Right kidney (tissue), 9 donors: ENCODE measurements at places on chromosomes 13 and 19.

GRCh38 chr19:51470966-51471365 lies 7.4 kb upstream of the CEACAM18 start:
- DNase-seq = no peak

GRCh38 chr13:79382545-79383275 lies 23.3 kb downstream of the RBM26 start:
- DNase-seq = no peak

DNA sequence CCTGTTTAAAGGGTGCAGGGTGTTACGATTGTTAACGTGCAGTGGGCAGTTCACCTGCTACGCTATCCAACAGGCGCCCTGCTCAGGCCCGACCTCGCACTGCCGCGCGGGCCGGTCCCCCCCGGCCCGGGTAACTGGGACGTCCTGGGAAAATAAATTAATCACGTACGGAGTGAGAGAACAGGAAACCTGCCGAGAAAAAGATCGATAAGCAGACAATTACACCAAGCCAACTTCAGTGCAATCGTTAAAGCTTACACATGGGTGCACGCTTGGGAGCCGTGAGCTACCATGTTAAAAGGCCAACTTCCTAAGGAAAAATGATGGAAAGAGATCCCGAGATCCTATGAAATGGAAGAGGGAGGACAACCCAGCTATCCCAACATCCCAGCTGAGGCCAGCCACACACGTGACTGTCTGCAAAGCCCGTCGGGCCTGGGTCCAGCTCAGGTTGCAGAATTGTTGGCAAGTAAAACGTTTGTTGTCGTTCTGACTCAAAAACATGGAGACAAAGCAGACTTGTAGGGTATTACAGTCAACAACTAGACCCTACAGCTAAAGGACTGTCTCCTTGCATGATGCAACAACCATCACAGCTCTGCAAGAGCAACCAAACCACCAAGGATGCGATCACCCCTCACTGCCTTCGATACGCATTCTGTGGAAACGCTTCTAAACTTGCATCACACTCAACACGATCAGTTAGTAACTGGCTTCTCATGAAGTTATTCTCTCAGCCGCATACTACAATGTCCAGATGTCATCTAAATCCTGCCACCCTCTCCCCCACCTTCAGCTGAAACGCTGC lies 741 bp upstream of the TUBGCP3 start:
- no peak for DNase-seq

GRCh38 chr19:43414554-43414953 lies at the start of gene TEX101:
TEX101 (plus strand) TSS chr19:43414890; CDS start chr19:43415920, 1,030 bp downstream.
- DNase-seq = no peak

GRCh38 chr19:38433268-38433733 lies at the start of gene RYR1:
RYR1 (plus strand) TSS chr19:38433691; CDS start chr19:38433830, 139 bp downstream.
- DNase-seq = no peak

GRCh38 chr13:40999416-40999815 lies 19.7 kb downstream of the ELF1 start:
- no peak for DNase-seq

GRCh38 chr19:29665826-29666577 lies 741 bp downstream of the PLEKHF1 start:
- peak; percentile 51 for DNase-seq

- no peak for DNase-seq
Measured at GRCh38 chr13:107289540-107289939, 721.6 kb upstream of the ARGLU1 start.

DNA sequence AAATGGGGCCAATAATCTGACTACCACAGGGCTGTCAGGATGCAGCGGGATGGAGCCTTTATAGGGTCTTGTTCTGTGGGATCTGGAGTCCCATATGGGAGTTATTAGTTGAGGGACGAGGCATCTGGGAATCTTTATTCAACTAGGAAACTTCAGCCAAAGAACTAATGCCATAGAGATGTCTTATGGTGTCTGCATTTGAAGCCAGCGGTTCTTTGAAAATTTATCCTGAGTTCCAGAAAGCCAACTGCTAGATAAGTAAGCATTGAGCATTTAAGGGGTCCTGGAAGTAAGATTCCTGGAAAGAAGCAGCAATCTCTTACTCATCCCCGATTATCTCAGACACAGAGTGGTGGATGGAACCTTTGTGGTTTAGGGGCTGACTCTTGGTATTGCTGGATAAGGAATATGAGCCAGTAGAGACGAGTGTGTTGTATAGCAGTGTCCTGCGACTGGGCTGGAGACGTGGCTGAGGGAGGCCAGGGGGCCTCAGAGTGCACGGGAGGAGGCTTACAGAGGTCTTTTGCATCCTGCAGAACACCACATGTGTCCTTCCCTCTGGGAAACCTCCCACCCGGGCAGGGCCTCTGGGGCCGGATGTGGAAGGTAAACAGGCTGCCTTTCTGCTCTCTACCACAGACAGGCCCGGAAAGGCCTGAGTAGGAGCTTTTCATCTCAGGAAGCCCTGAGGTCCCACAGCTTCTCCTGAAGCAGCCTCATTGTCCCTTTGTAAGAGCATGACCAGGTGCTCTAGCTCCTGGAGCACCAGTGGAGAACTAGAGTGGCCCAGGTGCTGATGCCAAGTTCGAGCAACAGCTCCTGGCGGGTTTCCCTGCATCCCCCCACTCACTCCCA lies 28.8 kb downstream of the ACTN4 start:
- no peak for DNase-seq

DNA sequence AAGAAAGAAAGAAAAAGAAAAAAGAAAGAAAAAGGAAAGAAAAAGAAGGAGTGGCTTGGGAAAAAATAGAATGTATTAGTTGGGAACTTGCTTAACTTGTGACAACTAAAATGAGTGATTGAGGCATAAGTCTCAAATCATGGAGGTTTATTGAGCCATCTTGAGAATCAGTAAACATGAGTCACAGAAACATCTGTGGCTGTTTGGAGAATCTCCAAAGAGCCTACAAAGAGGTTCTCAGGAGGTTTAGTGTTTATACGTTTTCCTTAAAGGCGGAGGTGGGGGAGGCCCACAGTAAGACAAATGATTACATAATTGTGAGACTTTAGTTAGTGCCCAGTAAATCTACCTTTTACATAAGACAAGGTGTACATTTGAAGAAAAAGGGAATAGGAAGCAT lies 38.6 kb downstream of the WDR87 start:
- DNase-seq = no peak

- DNase-seq = no peak
Measured at GRCh38 chr19:31144075-31144870, 205.0 kb downstream of the TSHZ3 start.

GRCh38 chr19:15469513-15470297 lies 5.4 kb upstream of the RASAL3 start:
- peak; percentile 19 for DNase-seq

DNA sequence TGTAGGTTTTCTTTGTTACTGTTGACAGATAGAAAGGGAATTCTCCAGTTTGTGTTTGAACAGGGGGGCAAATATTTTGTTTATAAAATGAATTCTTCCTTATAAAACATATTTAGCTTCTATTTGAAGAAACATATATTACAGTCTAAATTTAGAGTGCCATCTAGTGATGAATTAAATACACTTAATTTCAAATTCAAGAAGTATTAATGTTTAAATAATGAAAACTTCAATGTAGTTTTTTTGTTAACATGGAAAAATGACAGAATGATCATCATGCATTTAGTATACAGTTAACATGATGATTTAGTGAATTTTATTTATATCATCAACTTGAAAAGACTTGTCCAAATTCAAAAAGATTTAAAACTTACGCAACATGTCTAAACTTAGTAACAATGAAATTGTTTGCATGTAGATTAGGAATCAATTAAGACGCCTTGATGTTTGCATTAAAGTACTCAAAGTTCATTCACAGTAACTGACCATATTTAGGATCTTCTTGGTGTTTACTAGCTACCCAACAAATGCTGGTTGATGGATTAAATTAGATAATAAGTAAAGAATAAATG lies 765.9 kb upstream of the SLITRK1 start:
- no peak for DNase-seq

- DNase-seq = no peak
Measured at GRCh38 chr13:100148422-100148821, 59.5 kb downstream of the PCCA start.

DNA sequence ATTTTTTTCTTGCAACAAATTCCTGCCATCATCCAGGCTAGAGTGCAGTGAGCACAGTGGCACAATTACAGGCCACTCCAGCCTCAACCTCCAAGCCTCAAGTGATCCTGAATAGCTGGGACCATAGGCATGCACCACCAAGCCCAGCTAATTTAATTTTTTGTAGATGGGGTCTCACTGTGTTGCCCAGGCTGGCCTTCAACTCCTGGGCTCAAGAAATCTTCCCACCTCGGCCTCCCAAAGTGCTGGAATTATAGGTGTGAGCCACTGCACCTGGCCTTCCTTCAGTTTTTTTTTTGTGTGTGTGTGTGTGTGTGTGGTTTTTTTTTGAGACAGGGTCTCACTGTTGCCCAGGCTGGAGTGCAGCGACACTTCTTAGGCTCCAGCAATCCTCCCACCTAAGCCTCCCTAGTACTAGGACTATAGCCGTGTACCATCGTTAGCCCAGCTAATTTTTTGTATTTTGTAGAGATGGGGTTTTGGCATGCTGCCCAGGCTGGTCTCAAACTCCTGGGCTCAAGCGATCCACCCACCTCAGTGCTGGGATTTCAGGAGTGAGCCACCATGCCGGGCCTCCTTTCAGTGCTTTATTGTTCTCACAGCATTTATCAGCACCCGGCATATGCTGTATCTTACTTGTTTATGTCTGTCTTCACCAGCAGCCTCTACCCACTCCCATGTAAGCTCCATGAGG lies 5.9 kb upstream of the SRRM5 start:
- no peak for DNase-seq

GRCh38 chr13:45109102-45109720 lies 11.1 kb upstream of the GTF2F2 start:
- DNase-seq = no peak

- no peak for DNase-seq
Measured at GRCh38 chr19:52961981-52962380, 700 bp downstream of the ZNF816 start.

DNA sequence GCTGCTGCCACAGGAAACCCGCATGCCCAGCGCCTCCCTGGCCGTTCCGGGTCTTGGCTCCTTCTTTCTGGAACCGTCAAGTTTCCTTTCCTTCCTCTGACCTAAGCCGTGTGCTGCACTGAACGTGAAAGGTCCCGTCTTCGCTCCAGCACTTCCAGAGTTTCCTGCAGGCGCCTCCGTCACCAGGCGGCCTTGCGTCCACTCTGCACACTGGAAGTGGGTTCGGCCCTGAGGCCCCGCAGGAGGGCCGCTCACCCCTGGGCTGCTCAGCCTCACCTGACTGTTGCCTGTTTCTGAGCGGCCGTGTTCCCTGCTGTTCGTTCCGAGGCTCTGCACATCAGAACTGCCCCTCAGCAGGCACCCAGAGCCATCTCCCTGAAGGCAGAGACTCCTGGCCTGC lies 12.3 kb upstream of the MEX3D start:
- no peak for DNase-seq

- DNase-seq = no peak
Measured at GRCh38 chr19:17570791-17571190, 15.3 kb downstream of the COLGALT1 start.
